ENCODE measurements at places on chromosomes 4 and X.

DNA sequence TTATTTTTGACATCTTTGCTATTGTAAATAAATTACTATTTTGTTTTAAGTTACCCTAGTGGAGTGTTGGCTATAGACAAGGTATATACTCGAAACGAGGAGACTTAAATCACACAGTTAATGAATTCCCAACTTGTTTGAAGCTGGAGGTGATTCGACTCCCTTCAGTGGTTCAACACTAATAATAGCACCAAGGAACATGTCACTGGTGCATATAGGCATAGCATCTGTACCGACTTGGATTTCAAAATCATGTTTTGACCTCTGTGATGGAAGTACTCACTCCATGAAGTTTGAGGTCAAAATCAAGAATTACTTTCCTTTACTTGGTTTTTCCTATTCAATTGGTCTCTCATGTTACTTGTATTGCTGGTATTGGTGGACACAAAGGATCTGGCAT lies 66.5 kb downstream of the ZFX start:
- no peak for DNase-seq

DNA sequence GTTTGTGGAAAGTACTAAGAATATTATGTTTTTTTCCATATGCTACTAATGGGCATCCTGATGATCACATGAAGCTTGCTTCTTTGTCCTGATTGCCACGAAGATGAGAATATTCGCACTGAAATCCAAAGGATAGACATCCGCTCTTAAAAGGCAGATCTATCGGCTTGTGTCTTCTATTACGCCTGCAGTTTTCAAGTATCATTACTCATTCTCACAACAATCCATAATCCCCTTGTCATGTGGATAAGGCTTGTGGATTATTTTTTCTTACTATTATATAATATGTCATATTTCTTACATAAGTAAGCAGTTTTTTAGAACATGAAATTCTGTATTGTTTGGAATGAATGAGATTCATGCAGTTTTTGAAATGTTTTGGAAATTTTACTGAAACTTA lies 62.8 kb downstream of the KCNIP4 start:
- DNase-seq = no peak

GRCh38 chr4:159222043-159222552 lies 119.2 kb downstream of the RAPGEF2 start:
- no peak for DNase-seq

DNA sequence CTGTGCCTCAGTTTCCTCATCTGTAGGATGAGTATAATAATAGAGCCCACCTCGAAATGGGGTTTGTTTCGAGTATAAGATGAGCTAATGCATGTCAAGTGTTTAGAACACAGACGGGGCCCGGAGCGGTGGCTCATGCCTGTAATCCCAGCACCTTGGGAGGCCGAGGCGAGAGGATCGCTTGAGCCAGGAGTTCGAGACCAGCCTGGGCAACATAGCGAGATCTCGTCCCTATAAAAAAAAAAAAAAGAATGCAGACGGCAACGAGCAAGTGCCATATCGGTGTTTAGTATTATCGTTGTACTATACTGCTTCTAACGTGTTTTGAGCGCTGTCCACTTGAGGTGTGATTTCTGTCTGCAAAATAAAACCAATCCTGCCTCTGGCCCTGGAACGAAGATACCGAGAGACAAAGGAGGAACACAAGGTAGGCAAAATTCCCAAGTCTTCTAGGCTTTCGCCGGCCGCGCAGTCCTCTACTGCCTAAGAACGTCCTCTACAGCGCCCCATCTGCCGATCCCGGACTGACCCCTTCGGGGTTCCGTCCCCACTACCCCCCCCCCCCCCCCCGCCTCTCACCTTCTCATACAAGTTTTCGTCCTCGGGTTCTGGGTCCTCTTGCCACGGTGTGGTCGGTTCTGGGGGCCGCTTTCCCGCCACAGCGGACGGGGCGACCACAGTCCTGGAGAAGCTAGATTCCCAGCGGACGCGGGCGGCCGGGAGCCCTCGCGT lies 442 bp downstream of the NDUFB11 start:
- peak; percentile 51 for DNase-seq

DNA sequence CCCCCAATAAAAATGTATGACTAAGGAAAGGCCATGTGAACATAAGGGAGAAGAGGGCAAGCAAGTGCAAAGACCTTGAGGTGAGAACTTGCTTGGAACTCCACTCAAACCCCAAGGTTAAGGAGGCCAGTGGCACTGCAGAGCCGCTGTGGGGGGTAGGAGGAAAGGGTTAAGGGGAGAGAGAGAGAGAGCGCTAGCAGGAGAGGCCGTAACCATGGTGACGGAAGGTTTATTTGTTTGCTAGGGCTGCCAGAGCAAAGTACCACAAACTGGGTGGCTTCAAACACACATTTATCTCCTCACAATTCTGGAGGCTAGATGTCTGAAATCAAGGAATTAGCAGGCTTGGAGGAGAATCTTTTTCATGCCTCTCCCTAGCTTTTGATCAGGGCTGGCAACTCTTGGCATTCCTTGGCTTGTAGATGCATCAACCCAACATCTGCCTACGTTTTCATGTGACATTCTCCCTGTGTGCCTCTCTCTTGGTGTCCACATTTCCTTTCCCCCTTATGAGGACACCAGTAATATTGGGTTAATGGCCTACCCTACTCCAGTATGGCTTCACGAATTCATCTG lies 35.2 kb downstream of the SMIM20 start:
- no peak for DNase-seq

- DNase-seq = no peak
Measured at GRCh38 chrX:120299928-120300327, 11.3 kb downstream of the TMEM255A start.

DNA sequence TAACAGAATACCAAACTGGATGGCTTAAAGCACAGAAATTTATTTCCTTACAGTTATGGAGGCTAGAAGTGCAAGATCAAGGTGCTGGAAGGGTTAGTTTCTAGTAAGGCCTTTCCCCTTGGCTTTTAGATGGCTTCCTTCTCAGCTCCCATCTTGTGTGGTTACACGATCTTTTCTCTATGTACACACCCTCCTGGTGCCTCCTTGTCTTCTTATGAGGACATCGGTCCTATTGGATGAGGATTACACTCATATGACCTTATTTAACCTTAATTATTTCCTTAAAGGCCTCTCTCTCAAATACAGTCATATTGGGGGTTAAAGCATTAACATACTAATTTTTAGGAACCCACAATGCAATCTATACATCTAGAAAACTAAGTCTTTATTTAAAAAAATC lies 787.9 kb upstream of the GALNTL6 start:
- no peak for DNase-seq

- DNase-seq = no peak
Measured at GRCh38 chrX:18173494-18174180, 47.0 kb downstream of the BEND2 start.

DNA sequence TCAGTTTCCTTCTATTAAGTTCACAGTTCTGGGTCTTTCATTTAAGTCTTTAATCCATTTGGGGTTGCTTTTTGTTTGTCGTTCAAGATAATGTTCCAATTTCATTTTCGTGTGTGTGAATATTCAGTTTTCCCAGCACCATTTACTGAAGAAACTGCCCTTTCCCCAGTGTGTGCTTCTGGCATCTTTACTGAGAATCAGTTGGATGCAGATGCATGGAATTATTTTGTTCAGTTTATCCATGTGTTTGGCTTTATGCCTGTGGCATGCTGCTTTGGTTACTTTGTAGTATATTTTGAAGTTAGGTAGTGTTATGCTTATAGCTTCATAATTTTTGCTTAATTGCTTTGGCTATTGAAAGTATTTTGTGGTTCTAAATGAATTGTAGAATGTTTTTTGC lies 163.8 kb upstream of the HDX start:
- DNase-seq = no peak

DNA sequence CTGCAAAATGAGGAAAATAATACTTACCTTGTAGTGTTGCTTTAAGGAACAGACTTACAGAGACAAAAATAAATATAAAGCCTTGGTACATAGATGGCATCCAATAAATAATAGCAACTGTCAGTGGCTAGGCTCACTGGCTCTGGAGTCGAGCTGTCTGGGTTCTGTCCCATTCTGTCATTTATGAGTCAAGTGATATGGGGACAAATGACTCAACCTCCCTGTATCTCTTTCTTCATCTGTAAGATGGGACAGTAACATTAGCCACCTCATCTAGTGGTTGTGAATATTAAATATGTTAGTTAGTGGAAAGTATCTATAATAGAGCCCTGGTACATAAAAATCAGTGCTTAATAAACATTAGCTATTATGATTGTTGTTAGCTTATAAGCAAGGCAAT lies 16.7 kb upstream of the GATB start:
- no peak for DNase-seq

- no peak for DNase-seq
Measured at GRCh38 chr4:107615809-107616208, 104.2 kb downstream of the PAPSS1 start.

DNA sequence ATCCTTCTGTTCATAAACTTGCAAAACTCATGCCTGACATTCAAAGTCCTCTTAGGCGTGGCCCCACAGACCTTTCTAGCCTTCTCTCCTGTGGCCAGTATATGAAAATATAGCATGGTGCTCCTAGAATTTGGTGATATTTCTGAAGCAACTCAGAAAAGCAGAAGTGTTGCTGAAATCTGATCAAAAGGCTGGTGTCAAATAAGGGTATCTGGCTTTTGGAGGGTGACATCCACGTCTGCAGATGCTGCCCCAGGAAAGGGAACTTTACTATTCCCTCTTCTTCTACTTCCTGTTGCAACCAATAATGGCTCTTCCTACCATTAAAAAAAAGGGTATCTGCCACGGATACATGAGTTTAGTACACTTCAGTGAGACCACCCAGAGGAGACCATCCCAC lies 83.9 kb upstream of the RPS6KA3 start:
- DNase-seq = no peak

DNA sequence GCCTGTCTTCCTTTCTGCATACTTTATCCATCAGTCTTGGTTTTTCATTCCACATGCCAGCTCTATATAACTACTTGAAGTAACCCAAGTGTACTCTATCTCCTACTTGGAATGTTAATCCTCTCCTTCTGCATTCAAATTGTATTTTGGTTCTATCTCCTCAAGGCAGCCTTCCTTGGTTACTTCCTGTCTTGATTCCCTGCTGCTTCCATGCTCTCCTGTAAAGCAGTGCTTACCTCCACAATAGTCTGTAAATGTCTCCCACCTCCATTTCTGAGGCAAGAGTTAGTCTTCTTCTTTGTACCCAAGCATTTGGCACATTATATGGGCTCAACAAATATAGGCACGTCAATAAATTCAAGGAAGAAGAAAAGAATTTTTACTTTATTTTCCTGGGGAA lies 298.4 kb downstream of the ARHGAP24 start:
- DNase-seq = no peak

- no peak for DNase-seq
Measured at GRCh38 chr4:84631573-84631972, 48.6 kb downstream of the CDS1 start.

DNA sequence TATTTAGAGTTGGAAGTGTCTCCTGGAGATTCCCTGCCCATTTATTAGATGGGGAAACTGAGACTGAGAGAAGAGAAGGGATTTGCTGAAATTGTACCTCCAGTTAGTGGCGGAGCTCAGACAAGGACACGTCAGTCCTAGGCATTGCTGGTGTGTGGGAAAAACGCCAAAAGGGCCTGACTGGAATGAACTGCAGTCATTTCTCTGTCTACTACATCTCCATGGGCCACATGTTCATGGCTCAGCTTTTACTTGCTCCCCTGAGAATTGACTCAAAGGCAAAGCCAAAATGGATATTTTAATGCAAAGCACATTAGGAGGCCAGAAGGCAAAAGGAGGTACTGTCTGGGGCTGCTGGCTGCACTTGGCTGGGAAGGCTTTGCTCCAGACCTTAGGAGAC lies 3.9 kb downstream of the TFDP3 start:
- no peak for DNase-seq

- DNase-seq = no peak
Measured at GRCh38 chrX:112760697-112761096, 79.9 kb downstream of the AMOT start.

DNA sequence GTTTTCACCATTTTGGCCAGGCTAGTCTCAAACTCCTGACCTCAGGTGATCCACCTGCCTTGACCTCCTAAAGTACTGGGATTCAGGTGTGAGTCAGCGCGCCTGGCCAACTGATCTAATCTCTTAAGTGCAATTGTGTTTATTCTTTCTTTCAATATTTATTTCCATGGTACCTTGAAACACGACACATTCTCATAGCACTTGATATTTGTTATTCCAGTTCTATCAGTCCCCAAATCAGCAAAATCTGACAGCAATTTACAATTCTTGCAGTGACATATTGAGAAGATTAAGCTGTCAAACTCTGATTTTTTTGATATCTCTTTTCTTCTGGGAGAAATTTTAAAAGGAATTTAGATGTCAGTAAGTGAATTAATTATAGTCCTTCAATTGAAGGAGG lies 218.1 kb upstream of the FAT4 start:
- DNase-seq = no peak

DNA sequence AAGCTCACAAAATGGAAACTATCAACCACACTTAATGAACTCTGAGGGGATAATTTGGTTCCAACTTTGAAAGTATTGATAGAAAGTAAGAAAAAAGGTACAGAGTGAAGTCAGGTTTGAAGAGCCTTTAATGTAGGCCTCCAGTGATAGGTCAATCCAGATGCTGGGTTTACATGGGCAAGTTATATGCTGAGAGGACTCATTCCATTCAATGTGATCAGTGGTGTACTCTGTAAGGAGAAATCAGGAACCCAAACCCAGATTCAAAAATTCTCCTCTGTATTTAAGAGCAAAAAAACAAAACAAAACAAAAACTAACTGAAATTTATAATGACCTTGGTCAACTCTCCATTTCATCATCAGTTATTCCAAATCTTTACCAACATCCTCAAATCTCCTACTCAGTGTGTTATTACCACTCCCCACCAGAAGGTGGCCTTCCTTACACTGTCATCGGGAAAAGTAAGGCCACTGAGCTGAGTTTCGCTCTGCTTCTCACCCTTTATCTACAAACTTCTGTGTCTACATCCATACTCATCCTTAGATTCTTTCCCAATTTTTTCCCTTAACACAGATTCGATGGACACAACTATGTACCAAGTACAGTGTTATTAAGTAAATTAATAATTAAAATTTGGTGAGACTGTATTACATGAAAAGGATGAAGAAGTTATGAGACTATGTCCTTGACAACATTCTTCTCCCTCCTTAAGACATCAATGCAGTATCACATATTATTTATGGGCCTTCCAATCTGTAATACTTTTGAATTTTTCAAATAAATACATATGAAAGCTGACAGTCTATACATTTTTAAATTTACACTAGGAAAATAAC lies 88.3 kb downstream of the ZAR1 start:
- DNase-seq = peak; percentile 77

- no peak for DNase-seq
Measured at GRCh38 chr4:98659106-98659592, 738 bp upstream of the TSPAN5 start.

GRCh38 chr4:105966051-105966450 lies 70.8 kb downstream of the NPNT start:
- DNase-seq = no peak

- no peak for DNase-seq
Measured at GRCh38 chrX:49237060-49237459, 1.8 kb downstream of the CCDC22 start.

- no peak for DNase-seq
Measured at GRCh38 chr4:111718763-111719559, 426.3 kb upstream of the FAM241A start.
